CD4-positive, alpha-beta T cell (primary cell): ENCODE measurements at places on chromosomes 5 and 9.
A peak's percentile ranks its signal among the peaks of the same experiment; 100 is the strongest.

DNA sequence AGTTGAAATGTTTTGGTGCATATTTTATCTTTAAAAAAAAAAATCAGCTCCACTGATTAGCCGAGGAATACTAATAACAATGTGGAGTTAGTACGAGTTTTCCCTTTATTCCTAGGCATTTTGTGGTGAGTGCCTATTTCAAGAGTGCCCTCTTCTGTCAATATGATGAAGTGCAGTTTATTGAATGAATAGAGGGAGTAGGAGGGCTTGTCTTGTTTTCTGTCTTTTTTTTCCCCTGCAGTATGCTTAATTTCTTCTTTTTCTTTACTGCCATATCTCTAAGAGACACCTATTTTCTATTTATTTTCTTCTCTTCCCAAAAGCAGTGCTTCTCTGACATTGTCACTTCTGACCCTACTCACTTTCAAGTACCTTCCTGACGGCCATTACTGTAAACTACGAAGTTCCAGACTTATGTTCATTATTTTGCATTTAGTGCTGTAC lies 169.6 kb upstream of the PITX1 start:
- H3K36me3 ChIP-seq: no peaks in the 10 kb centered on the region
- no peaks in the 10 kb centered on the region for H3K4me1 ChIP-seq
- peaks cover 3% of the 10 kb centered on the region for H3K27me3 ChIP-seq
- H3K27ac ChIP-seq: no peak overlapping the region
- H3K4me3 ChIP-seq: no peak overlapping the region
- DNase-seq: no peak

DNA sequence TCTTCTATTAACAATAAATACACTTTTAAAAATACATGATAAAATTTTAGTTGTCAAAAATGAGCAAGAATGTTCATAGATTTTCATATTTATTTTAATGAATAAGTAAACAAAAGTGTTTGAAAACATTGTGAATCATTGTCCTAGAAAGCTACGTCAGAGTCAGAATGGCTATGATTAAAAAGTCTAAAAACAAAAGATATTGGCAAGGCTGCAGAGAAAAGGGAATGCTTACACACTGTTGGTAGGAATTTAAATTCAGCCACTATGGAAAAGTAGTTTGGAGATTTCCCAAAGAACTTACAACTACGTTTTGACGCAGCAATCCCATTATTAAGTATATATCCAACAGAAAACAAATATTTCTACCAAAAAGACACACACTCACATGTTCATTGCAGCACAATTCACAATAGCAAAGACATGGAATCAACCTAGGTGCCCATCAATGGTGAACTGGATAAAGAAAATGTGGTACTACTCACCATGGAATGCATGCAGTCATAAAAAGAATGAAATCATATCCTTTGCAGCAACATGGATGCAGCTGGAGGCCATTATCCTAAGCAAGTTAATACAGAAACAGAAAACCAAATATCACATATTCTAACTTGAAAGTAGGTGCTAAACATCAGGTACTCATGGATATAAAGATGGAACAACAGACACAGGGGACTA lies 49.2 kb upstream of the FBXL17 start:
- H3K27me3 ChIP-seq: peaks cover 4% of the 10 kb centered on the region
- DNase-seq: no peak
- H3K36me3 ChIP-seq: no peaks in the 10 kb centered on the region

DNA sequence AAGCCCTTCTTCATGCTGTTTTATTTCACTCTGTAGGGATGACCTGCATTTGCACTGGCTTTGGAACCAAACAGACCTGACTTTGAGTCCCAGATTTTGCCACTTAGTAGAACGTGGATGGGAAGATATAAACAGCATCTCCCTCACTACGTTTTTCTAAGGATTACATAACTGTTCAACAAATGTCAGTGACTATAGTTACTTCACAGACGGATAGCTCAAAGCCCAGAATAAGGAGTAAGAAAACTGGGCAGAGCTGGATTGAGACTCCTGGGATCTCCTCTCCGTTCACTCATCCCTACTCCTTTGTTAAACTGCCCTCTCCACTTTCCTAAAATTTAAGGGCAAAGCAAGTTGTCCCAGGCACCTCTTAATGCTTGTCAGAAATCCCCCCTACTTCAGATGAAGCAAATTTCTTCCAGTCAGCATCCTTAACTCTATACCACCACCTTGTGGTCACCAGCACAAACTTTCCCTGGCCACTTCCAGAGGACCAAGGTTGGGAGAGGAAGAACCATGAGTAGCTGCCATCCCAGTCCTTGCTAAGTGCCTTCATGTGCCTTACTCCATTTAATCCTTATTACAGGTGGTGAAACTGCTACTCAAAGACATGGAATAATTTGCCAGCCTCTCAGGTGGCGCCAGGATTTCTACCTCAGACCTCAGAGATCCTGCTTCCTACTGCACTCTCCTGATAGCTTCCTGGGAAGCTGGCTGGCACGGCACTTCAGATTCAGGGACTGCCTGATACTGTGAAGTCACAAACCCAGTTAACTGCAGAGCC lies 38.4 kb downstream of the EGR1 start:
- no peak overlapping the region for H3K27ac ChIP-seq
- no peaks in the 10 kb centered on the region for H3K27me3 ChIP-seq
- H3K36me3 ChIP-seq: peaks cover 16% of the 10 kb centered on the region
- H3K4me3 ChIP-seq: no peak overlapping the region
- H3K4me1 ChIP-seq: no peaks in the 10 kb centered on the region

GRCh38 chr9:107274953-107275422 lies 8.1 kb upstream of the RAD23B start:
- no peaks in the 10 kb centered on the region for H3K36me3 ChIP-seq
- no peaks in the 10 kb centered on the region for H3K4me1 ChIP-seq
- peaks cover 9% of the 10 kb centered on the region for H3K27me3 ChIP-seq

DNA sequence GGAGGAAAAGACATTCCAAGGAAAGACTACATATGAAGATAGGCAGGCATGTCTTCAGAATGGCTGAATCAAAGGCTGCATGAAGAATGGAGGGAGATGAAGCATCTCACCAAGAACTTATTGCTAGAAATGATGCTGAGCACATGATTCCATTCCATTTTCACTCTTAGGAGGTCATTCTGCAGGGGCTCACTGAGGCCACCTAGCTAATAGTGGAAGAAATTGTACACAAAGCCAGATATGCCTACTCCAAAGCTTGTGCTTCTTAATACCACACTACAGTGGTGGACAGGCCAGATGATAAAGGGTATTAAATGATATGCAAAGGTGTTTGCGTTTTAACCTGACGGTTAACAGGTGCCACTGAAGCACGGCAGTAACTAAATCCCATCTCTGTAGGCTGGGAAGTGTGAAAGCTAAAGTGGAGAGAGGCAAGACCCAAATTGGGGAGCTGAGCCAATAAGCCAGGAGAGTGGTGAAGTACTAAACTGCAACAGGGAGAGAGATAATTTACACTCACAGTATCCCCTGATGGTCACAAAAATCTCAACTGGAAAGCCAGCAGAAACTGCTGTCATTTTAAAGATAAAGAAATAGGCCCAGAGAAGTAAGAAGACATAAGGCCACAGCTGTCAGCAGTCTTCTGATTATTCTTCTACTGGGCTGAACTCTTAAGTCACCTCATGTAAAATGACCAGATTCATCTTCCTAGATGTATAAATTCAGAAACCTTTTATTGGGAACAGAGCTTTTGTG lies 14.6 kb downstream of the NDUFA8 start:
- peaks cover 63% of the 10 kb centered on the region for H3K36me3 ChIP-seq
- H3K27me3 ChIP-seq: no peaks in the 10 kb centered on the region
- no peak overlapping the region for H3K27ac ChIP-seq
- H3K4me3 ChIP-seq: no peak overlapping the region
- DNase-seq: no peak

DNA sequence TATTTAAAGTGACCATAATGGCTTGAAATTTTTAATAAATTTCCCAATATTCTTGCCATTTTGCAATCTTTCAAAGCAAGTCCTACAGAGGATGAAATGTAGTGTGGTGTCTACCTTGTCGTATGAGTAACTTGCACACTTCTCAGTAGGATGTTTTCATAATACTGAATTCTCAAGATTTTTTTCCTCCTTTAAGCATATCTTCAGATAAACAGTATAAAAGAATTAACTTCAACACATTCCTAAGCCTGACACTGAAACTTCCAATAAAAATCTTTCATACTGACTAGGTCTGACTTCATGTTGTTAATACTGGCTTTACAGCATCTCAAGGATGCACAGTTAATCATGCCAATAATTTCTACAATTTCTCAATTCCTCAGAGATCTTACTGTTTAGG lies 62.0 kb downstream of the DROSHA start:
- H3K36me3 ChIP-seq: peaks cover 40% of the 10 kb centered on the region
- no peaks in the 10 kb centered on the region for H3K27me3 ChIP-seq
- H3K4me3 ChIP-seq: no peak overlapping the region

DNA sequence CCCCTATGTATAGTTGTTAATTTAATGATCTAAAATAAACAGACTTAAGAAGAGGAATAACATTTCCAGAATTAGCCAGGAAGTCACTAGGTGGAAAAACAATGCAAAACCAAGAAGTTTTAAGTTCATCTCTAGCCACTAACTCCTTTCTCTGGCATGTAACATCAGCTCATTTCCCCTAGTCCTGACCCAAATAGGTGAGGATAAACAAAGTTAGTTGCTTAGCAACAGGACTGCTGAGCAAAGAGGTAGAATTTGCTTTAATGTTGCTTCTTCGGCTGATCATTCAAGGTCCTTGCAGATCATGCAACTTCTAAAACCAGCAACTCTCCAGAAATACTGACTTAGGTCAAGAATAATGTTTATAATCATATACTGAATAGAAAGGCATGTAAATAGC lies 675.8 kb downstream of the CETN3 start:
- H3K36me3 ChIP-seq: no peaks in the 10 kb centered on the region
- DNase-seq: no peak
- H3K27ac ChIP-seq: no peak overlapping the region
- H3K27me3 ChIP-seq: no peaks in the 10 kb centered on the region

- no peaks in the 10 kb centered on the region for H3K36me3 ChIP-seq
- no peak overlapping the region for H3K27ac ChIP-seq
- H3K4me1 ChIP-seq: no peaks in the 10 kb centered on the region
- no peak for DNase-seq
Measured at GRCh38 chr5:123116058-123116457, 27.0 kb downstream of the PRDM6 start.

DNA sequence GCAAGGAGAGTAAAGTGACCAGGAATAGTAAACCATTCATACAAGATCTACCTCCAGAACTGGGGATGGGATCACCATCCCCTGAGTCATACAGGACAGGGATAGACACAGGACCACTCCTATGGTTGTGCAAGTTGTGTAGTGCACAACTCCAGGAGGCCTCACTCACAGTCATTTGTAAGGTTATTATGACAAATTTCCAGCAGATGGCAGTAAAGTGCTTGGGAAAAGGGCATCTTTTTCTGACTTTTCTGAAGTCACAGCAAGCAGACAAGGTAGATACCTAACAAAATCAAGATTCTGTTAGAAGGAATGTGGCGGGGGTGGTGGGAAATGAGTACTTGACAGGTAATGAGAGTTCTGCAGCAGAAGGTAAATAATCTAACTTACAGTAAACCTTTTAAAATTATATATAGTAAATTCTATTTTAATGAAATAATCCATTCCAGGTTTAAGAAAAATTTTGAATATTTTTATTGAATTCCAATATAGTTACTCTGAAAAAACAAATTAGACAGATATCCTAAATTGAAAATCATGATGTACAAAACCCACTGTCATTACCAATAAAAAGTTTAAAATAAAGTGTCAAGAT lies 16.7 kb upstream of the KIF27 start:
- H3K4me3 ChIP-seq: no peak overlapping the region
- peak; percentile 36 for DNase-seq
- H3K27me3 ChIP-seq: no peaks in the 10 kb centered on the region
- H3K27ac ChIP-seq: no peak overlapping the region

DNA sequence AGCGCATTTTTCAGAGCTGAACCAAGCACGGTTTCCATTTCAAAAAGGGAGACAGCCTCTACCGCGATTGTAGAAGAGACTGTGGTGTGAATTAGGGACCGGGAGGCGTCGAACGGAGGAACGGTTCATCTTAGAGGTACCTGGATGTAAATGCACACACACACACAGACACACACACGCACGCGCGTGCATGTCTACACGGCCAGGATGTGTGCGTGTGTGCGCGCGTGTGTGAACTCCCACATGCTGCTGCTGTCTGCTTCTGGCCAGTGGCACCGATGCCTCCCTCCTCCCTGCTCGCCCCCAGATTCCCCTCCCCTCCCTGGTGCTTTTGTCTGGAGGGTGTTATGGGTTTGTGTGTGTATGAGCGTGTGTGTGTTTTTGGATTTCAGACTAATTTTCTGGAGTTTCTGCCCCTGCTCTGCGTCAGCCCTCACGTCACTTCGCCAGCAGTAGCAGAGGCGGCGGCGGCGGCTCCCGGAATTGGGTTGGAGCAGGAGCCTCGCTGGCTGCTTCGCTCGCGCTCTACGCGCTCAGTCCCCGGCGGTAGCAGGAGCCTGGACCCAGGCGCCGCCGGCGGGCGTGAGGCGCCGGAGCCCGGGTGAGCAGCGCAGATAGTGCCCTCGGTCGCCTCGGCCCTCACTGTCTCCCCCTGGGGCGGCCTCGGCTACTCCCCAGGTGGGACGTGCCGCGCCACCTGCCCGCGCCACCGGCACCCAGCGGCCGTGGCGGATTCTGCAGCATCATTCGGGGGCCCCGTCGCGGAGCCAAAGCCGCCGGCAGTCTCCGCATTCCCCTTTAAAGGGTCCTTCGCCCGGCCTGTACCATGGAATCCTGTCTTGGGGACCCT lies at the start of gene NTRK2:
NTRK2 (plus strand) TSS at position 442 of the 850 bp plus-strand sequence. CDS start 1,020 bp downstream, outside the sequence.
- no peak within 1 kb of the TSS for H3K27ac ChIP-seq
- peaks cover 24% of the 10 kb centered on the region for H3K27me3 ChIP-seq
- peak within 1 kb of the TSS; percentile 31 for H3K4me3 ChIP-seq

DNA sequence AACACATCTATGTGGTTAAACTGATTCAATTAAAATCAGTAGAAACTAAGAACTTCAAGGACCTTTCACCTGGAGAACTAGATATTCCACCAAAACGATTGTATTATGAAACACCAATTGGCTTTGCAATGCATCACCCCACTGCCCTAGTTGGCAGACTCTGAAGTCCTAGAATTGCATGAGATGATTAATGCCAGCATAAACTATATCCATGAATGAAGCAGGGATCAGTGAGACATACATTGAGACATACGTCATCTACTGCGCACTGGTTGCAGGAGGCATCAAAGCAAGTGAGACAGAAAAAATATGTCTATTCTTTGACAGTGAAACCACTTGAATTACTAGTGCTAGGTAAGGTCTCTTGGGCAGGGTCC lies 9.7 kb upstream of the ZNF354A start:
- no peak for DNase-seq
- no peak overlapping the region for H3K4me3 ChIP-seq
- H3K36me3 ChIP-seq: no peaks in the 10 kb centered on the region
- peaks cover 5% of the 10 kb centered on the region for H3K27me3 ChIP-seq

- no peaks in the 10 kb centered on the region for H3K36me3 ChIP-seq
- no peak overlapping the region for H3K4me3 ChIP-seq
- H3K27ac ChIP-seq: no peak overlapping the region
Measured at GRCh38 chr5:40402007-40402364, 277.7 kb upstream of the PTGER4 start.

DNA sequence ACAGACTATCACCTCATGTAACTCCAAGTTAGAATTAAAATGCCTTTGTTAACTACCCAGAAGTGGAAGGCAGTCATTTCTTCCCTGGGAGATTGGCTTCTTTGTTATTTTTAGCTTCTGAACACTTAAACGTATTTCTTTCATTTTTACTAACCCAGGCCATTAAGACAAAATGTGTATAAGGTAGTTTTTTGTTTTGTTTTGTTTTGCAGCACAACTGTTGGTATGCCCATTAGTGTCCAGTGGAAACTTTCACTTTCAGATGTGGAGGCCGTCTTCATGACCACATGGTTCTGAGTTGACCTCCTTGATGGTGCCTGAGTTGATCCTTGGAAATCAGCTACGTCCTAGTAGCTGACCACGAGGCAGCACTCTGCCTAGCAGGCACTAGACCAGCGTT lies 264.6 kb upstream of the ZNF608 start:
- H3K27me3 ChIP-seq: no peaks in the 10 kb centered on the region
- no peak overlapping the region for H3K4me3 ChIP-seq
- H3K27ac ChIP-seq: no peak overlapping the region
- H3K4me1 ChIP-seq: no peaks in the 10 kb centered on the region
- no peaks in the 10 kb centered on the region for H3K36me3 ChIP-seq
- no peak for DNase-seq
